Activated T-helper 1 cell treated with anti-CD3 and anti-CD28 coated beads, Interleukin-12 subunit alpha, Interleukin-12 subunit beta, Interleukin-2, Interleukin-4 antibody, amounts not matched to agents 30 ng/mL and 10 ng/mL and 1 ng/mL, durations not matched to agents 14 hours and 24 hours and 36 hours (primary cell): ENCODE measurements at places on chromosomes 16 and 17. TPM values are rescaled to one million over a fixed set of nuclear protein-coding genes. Genes with fewer than 3 reads are reported as not detected.

ATP2A3 gene
- 107 and 111 TPM in 2 replicates for total RNA-seq

HLF gene
- 0.36 and 0.54 TPM in 2 replicates for total RNA-seq

CRISPLD2 gene
- 0.20 TPM in 1 of 2 replicates, not detected in the other for total RNA-seq

HAS3 gene
- total RNA-seq, result 0.73 and 0.93 TPM in 2 replicates

HOXB5 gene
- total RNA-seq, result 0.10 TPM in 1 of 2 replicates, not detected in the other

TM4SF5 gene
- total RNA-seq, result not detected in 2 replicates

DNA sequence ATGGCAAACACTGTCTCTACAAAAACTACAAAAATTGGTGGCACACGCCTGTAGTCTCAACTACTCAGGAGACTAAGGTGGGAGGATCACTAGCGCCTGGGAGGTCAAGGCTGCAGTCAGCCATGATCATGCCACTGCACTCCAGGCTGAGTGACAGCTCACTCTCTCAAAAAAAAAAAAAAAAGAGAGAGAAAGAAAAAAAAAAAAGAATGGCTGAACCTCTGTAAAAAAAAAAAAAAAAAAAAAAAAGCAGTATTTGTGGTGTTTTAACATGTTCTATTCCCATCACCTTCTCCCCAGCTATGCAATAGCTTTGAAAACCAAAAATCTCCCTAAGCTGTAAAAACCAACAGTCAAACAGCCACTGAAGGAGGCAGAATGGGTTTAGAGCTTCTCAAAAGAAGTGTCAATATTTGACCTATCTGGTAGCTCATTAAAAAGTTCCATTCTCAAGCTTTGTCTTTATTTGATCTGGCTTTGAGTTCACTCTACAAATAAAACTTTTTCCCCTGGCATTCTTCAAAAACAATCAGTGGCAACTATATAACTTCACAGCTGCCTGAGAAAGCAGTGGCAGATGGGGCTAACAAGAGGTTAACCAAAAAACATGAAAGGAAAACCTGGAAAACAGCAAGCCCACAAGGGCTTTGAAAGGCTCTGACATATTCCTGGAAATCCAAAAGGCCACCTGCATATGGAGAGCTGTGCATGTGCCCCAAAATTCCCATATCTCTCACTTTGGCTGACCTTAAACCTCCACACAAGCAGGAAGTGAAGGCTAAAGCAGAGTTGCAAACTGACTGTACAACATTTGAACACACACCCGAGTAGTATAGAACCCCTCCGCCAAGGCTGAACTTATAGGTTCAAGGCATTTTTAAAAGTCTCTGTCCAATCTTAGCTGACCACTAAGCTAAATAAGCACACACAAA, 36.0 kb downstream of the USP32 start:
- peaks cover 32% of the 10 kb centered on the region for H3K4me1 ChIP-seq
- peak overlapping the region; percentile 85 for H3K27ac ChIP-seq
- peak overlapping the region; percentile 47 for H3K4me3 ChIP-seq

DNA sequence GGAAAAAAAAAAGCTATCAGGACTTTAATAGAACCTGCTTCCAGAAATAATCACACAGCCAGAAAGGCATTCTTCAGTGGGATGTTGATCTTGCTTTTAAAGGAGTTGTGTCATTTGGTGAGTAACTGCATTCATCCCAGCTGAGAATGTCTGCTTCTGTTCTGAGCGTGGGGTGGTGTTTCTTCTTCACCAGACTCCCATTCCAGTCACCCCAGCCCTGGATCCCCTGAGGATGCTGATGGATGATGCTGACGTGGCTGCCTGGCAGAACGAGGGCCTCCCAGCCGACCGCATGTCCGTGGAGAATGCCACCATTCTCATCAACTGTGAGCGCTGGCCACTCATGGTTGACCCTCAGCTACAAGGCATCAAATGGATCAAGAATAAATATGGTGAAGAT, 122.5 kb downstream of the ZNF18 start:
- H3K27me3 ChIP-seq, result no peaks in the 10 kb centered on the region
- no peaks in the 10 kb centered on the region for H3K4me1 ChIP-seq
- no peaks in the 10 kb centered on the region for H3K36me3 ChIP-seq
- no peak overlapping the region for H3K4me3 ChIP-seq
- no peak for DNase-seq

GRCh38 chr17:81701288-81702071, 1.7 kb upstream of the MRPL12 start:
- peaks cover 50% of the 10 kb centered on the region for H3K36me3 ChIP-seq
- H3K27me3 ChIP-seq, result no peaks in the 10 kb centered on the region
- peak overlapping the region; percentile 55 for H3K27ac ChIP-seq

DNA sequence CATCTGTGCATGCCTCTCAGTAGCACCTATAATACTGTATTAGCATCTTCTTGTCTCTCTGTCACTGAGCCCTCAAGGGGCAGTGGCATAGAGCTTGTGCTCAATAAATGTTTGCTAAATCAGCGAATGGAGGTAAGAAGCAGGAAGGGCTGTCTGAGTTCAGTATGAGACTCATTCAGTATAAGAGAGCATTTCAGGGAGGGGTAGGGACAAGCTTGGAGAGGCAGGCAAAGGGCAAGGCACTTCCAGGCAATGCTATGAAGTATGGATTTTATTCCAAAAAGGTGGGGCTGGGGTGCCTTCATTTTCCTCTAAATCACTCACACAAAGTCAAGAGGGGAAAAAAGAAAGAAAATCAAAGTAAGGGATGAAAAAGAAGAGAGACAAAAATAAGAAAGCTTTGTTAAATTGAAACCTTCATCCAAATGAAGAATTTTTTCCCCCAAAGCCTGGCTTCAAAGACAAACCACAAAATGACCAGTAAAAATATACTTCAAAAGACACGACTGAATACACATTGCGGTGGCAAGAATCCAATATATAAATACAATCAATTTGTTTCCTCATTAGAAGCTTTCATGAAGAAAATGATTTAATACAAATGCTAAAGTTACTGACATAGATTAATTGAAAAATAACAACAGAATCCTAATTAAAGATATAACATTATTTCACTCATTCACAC, 51.2 kb downstream of the SKAP1 start:
- DNase-seq, result no peak
- H3K27me3 ChIP-seq, result no peaks in the 10 kb centered on the region
- H3K27ac ChIP-seq, result no peak overlapping the region
